ENCODE measurements at places on chromosomes 7 and 10. TPM values are rescaled to one million over a fixed set of nuclear protein-coding genes. Genes with fewer than 3 reads are reported as not detected.

Gene GAD2
- not detected for polyA plus RNA-seq

Gene ERVW-1
- not detected for polyA plus RNA-seq

Gene GALNT17
- polyA plus RNA-seq: not detected

Gene AUTS2
- polyA plus RNA-seq: 7.8 TPM

Gene EVX1
- not detected for polyA plus RNA-seq

Gene ACTR3C
- 0.16 TPM for polyA plus RNA-seq

Gene EXOC6
- 2.4 TPM for polyA plus RNA-seq

Gene HPSE2
- polyA plus RNA-seq: not detected

Gene VSTM2A
- not detected for polyA plus RNA-seq

Gene TET1
- polyA plus RNA-seq: 0.38 TPM

Gene RAB11FIP2
- polyA plus RNA-seq: 4.4 TPM

Gene DNAJC12
- polyA plus RNA-seq: 7.9 TPM

Gene ZNF282
- polyA plus RNA-seq: 17.9 TPM

Gene HTR5A
- not detected for polyA plus RNA-seq

Gene POLR2J2
- polyA plus RNA-seq: 4.8 TPM

Gene CLDN3
- 0.05 TPM for polyA plus RNA-seq

Gene CYP2C19
- not detected for polyA plus RNA-seq

All from SK-N-SH (cell line).